HL-60 (cell line): ENCODE measurements at places on chromosomes 5 and 9.

DNA sequence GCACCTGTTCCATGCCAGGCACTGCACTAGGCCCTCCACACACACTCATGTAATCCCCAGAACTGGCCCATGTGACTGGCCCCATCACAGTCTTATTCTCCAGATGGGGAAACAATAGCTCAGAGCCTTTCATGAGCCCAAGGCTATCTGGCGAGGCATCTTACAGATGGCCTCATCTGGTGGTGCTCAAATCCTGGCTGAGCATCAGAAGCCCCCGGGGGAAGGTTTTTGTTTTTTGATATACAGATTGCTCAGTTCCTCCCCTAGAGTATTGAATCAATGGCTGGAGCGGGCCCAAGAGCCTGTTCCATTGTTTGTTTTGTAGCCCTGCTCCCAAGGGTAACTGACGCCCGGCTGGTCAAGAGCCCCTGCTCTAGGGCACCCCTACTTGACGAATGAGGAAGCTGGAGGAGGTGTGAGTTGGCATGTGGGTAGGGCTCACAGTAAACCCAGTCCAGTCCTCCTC lies 145.3 kb upstream of the RAPGEF1 start:
- no peak for DNase-seq

DNA sequence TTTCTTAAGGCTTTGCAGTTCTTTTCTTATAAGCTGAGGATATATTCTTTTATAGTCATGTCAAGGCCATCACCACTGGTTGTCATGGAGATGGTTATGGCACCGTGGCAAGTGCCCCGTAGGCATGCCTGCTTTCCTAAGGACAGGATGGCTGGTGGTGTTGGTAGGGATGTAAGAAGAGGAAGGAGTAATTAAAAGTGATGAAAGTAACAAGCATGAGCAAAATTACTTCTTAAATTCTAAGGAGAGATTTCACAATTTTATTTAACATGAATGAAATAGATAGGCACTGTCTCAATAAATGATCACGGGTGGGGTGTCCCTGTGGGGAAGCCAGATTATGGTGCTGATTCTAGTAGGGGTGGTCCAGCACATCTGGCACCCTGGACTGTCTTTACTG lies 290.2 kb upstream of the KLF4 start:
- DNase-seq = peak; percentile 68

GRCh38 chr9:110033869-110034268 lies 174.1 kb downstream of the C9orf152 start:
- no peak for DNase-seq

GRCh38 chr9:33750839-33751339 lies 44.5 kb upstream of the PRSS3 start:
- DNase-seq = no peak

GRCh38 chr5:79849061-79849460 lies 142.0 kb downstream of the MTX3 start:
- DNase-seq = no peak

DNA sequence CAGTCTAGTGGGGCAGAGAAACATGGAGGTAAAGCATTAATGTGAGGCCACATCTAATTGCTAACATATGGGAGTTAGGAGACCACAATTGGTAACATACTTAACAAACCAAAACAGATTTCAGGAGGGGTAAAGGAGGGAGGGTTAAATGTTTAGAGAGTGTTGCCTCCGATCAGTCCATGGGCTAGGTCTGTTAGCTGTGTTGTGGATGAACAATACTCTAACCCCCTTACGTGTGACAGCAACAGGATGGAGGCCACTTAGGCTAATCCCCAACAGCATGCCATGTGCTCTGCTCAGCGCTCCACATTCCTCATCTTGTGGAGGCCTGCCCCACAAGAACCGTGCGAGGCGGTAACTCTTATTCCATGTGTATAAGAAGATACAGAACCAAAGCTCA lies 167.0 kb downstream of the CRB2 start:
- no peak for DNase-seq

DNA sequence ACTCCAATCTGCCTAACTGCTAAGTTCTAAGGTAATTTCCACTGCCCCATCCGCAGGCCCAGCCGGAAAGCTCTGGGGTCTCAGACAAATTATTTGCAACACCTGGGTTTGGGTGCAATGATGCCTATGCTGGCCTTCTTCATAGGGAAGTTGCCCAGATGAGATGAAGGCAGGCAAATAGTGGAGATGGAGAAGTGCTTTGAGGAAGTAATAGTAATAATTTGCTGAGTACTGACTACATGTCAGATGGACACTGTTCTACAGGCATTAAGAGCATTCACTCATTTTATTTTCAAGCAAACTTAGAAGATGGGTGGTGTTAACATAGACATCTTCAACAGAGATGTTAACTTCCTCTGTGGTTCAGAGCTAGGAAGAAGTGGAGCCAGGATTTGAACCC lies 3.8 kb downstream of the PCDH12 start:
- peak; percentile 22 for DNase-seq

DNA sequence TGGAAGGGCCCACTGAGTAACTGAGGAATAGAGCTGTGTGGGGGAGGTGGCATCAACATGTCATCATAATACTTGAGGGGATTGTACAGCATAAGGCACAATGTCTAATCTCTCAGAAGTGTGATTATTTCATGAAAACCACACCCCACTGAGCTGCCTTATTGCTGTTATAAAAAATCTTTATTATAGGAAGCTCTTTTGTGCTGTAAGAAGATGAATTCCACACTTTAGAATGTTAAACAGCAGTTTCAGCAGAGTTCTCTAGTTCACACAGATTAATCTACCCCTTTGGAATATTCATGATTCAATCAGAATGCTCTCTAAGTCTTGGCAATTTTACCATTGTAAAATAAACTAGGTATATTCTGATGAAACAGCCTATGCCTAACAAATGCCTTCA lies 1389.6 kb downstream of the PTPRD start:
- DNase-seq = no peak

DNA sequence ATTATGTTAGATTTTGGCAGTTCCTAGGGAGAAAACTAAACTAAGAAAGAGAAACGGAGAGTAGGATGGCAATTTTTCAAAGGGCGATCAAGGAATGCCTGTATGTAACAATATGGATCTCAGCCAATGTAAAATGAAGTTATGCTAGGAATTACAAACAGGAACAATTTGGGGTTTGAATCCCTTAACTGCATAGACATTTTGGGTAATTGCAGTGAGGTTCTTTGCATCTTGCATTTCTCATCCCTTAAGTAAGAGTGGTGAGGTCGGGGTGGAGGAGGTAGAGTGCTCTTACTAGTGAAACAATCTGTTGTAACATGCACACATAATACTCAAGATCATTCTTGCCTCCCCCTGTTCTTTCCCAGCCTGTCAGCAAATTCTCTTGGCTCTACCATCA lies 137.6 kb downstream of the NPR3 start:
- DNase-seq = no peak

DNA sequence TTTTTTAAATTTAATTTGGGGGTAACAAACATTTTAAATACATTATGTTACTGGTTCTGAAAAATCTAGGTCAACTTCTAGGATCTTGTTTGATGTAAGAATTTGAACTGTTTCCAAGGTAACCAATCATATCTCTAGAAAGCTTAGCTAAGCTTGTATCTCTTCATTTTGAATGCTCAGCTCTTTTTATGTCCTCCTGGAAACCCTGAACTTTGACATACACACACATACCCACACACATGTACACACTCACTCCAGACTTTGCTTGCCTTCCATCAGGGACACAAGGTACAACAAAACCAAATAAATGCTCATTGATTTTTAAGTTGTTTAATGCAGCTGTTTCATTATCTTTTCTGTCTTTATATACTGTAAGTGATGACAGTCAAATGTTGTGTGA lies 178.5 kb downstream of the RAB3C start:
- no peak for DNase-seq

DNA sequence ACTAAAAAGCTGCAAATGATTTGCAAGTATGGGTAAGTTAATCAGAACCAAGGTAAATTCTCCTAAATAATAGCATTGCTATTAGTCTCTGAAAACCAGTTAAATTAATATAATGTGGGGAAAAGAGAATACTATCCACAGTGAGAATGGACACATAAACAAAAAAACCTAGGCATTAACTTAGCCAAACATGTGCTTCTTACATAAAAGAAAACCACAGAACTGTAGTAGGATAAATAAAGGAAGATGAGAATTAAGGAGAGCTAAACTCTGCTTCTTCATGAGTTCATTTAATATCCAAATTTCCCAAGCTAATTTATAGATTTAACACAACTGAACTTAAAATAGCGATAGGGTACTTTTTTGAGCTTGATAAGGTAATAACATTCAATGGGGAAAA lies 31.8 kb downstream of the ABCA1 start:
- DNase-seq = no peak

GRCh38 chr9:14198047-14198840 lies 115.7 kb downstream of the NFIB start:
- DNase-seq = no peak
